RKO (cell line): ENCODE measurements at places on chromosomes 4 and X.

DNA sequence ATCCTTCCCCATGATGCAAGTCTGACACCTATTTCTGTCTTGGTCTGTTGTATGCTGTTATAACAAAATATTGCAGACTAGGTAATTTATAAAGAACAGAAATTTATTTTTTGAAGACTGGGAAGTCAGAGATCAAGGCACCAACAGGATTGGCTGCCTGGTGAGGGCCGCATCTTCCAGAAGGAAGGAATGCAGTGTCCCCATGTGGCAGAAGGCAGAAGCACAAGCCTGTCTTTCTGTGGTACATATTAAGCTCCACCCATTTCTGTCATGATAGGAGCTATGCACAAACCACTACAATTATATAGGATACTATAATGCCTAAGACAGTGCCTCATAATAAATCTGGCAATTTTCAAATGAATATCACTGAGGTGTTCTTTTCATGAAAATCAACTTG is 502.3 kb upstream of the DIAPH2 start:
- peak; percentile 46 for DNase-seq

- DNase-seq = peak; percentile 16
These were observed 170.2 kb downstream of the APBB2 start for GRCh38 chr4:41044165-41044564.

GRCh38 chrX:44162964-44163475 is 180.5 kb downstream of the EFHC2 start:
- DNase-seq = no peak

DNA sequence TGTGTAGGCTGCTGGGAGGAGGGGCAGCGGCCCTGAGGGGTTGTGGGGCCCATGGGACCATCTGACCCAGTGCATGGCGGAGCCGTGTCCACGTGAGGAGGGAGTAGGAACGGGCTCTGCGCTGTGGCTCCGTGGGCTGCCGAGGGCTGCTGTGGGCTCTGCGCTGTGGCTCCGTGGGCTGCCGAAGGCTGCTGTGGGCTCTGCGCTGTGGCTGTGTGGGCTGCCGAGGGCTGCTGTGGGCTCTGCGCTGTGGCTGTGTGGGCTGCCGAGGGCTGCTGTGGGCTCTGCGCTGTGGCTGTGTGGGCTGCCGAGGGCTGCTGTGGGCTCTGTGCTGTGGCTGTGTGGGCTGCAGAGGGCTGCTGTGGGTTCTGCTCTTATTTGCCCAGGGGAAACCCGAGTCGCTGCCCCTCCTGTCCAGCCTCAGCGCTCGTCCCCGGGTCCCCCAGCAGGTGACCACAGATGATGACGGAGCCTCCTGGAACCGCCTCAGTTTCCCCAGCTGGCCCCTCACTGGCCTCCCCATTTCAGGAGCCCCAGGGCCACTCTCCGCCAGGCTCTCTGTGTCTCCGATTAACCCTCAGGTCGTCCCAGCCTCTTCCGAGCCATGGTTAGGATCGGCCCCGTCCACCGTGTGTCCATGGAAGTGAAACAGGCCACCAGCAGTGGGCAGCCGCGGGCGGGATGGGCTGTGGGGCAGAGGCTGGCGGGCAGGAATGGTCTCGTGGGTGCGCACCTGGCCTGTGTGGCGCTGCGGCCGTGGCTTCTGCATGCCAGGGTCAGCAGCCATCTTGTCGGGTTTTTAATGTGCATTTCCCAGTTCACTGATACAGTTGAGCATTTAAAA is 20.0 kb downstream of the PCGF3 start:
- no peak for DNase-seq

- DNase-seq = no peak
These were observed 85.8 kb downstream of the KIT start for GRCh38 chr4:54743562-54743961.

- peak; percentile 65 for DNase-seq
These were observed 51.8 kb upstream of the CBLL2 start for GRCh38 chrX:22220941-22221340.

DNA sequence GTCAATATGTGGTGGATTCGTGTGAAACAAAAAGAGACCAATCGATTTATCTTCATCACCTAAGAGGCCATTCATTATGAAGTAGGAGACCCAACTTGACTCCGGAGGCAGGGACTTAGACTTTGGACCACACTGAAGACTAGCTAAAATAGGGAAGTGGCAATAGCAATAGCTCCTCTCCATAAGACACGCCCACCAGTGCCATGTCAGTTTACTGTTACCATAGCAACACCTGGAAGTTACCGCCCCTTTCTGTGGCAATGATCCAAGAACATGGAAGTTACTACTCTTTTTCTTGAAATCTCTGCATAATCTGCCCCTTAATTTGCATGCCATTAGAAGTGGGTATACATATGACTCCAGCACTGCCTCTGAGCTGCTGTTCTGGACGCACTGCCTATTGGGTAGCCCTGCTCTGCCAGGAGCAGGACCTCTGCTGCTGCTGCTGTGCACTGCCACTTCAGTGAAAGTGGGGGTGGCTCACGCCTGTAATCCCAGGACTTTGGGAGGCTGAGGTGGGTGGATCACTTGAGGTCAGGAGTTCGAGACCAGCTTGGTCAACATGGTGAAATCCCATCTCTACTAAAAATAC is 163.2 kb downstream of the PRKX start:
- DNase-seq = peak; percentile 23

DNA sequence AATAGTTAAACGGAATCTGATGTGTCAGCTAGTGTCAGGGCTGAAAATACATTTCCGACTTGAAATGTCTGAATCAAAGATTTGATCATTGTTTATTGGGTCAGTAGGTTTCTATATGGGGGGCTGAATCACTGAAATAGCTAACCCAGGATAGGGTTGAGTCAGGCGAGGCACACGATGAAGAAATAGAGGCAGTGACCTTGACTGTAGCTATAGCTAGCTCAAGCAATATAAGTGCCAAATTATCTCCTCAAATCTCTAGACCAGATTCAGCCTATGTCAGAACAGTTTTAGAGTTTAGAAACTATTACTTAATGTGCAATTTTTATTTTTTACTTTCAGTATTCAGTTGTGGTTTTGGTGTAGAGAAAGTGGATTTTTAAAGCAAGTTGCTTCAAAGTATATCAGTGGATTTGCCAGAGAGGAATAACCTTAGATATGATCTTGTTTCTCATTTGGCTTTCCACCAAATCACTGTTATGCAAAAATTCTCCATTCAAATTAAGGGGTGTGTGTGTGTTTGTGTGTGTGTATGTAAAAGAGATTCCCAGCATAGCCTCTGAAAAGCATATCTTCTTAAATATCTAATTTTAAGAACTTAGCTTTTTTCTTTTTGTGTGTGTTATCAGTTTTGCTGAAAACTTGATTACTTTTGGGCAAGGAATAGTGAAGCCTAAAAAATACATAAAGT is 100.3 kb upstream of the RPL34 start:
- DNase-seq = no peak

- DNase-seq = peak; percentile 74
These were observed 1320.1 kb downstream of the RPA4 start for GRCh38 chrX:98203800-98204199.

DNA sequence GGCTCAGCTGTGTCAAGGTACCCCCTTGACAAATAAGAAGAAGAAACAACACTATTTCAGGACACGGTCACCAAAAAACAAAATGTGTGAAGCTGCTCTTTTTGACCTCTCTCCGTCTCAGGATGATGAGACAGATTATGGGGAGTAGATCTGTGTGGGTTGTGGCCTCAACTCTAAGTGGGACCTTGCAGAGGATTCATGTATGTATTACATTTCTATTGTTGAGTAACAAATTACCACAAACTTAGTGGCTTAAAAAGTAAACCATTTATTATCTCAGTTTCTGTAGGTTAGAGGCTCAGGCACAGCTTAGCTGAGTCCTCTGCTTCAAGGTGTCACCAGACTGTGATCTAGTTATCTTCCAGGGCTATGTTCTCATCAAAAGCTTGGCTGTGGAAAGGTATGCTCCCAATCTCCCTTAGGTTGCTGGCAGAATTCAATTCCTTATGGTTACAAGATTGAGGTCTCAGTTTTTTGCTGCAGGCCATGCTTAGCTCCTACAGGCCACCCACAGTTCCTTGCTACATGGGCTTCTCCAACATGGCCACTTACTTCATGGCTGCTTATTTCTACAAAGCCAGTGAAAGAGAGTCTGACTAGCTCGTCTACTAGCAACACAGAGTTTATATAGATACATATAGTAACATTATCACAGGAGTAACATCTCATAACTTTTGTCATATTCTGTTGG is 28.1 kb downstream of the DGKK start:
- DNase-seq = no peak

- DNase-seq = no peak
These were observed 57.1 kb upstream of the GUCY1A1 start for GRCh38 chr4:155609455-155610059.

DNA sequence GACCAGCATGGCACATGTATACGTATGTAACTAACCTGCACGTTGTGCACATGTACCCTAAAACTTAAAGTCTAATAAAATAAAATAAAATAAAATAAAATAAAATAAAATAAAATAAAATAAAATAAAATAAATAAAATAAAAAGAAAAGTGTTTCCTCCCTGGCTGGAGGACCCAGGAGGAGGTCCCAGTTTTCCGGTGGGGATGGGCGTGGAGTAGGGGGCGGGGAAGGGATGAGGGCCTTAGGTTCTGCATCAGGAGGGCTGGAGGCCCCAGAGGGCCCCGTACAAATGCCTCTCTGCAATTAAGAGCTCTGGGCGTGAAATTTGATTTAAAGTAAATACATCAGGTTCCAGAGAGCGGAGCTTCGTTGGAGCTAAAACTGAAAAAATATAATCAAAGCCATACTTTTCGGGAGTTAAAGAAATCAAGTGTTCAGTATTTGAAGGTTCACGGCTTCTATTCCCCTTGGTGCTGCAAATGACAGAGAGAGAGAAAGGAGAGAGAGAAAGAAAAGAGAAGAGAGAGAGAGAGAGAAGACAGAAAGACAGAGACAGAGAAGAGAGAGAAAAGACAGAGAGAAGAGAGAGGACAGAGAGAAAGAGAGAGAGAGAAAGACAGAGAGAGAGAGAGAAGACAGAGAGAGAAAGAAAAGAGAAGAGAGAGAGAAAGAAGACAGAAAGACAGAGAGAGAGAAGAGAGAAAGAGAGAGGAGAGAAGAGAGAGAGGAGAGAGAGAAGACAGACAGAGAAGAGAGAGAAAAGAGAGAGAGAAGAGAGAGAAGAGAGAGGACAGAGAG is 8.7 kb upstream of the SHOX start:
- no peak for DNase-seq

DNA sequence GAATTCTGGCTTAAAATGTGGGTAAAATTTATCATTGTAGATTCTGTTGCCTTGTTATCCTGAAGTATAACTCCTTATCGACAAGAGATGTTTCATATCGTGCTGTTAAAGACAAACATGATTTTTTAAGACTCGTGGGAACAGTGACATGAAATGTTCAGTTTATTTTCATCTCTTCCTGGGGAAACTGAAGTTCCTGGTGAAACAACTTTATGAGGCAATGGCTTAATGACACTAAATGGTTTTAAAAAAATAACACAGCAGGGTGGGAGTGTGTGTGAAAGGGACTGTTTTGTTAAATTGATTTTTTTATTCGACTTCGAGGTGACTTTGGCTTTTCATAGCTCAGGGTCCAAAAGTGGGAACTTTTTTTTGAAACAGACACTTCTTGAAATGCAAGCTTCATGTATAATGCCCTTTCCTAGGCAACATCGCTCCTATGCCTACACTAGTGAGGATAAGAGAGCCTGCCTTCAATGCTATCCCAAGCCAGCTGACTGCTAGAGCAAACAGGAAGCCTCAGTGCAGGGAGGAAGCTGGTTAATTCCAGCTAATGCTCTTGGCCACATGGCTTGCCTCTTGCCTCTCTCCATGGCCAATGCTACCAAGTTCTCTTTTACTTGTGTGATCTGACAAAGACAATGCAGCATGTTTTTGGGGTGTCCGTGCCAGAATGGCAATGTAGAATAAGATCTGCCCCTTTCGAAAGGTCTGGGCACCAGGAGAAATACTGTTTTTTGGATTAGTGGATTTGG is 80.9 kb upstream of the PLAC1 start:
- no peak for DNase-seq

- no peak for DNase-seq
These were observed 34.1 kb downstream of the ADH5 start for GRCh38 chr4:99054428-99054994.
